Activated CD4-positive, alpha-beta T cell treated with anti-CD3 and anti-CD28 coated beads for 1 hour (primary cell): ENCODE measurements at places on chromosomes 7 and 10.

DNA sequence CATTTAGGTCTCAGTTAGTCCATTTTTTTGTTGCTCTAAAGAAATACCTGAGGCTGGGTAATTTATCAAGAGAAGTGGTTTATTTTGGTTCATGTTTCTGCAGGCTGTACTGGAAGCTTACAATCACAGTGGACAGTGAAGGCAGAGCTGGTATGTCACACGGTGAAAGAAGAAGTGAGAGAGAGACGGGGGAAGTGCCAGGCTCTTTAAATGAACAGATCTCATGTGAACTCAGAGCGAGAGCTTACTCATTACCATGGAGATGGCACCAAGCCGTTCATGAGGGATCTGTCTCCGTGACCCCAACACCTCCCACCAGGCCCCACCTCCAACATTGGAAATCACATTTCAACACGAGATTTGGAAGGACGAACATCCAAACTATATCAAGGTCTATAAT lies 18.9 kb upstream of the PNLIPRP3 start:
- no peak for DNase-seq

DNA sequence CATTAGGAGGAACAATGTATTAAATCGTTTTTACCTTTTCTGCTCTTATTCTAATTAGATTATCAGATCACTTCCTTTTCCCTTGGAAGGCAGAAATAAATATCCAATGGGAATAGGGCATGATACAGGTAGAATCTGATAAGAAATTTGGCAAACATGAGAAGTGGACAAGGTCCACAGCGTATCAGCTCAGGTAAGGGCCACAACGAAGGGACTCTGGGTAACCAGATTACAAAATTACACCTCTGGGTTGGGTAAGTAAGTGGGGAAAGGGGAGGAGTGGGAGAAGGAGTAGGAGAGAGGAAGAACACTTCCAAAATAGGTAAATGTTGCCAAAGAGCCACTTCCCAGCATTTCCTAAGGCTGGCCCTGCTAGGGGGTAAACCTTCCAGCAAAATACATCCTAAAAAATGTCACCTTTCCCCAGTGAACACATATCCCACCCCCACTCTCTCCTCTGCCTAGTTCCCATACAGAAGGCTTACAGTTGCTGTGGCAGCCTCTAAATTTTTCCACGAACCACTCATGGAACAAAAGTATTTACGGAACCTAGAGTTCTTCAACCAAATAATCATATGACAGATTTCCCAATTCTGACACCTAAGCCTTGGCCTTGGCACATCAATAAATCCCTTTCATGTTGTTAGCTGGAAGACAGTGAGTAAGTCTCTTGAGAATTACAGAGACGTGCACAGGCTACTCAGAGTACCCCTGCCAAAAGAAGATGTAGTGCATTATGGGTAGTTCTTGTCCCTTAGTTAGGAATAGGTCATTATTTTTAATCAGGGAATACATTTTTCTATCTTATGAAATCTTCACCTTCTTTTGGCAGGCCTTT lies 51.5 kb upstream of the DLX6 start:
- DNase-seq: no peak

DNA sequence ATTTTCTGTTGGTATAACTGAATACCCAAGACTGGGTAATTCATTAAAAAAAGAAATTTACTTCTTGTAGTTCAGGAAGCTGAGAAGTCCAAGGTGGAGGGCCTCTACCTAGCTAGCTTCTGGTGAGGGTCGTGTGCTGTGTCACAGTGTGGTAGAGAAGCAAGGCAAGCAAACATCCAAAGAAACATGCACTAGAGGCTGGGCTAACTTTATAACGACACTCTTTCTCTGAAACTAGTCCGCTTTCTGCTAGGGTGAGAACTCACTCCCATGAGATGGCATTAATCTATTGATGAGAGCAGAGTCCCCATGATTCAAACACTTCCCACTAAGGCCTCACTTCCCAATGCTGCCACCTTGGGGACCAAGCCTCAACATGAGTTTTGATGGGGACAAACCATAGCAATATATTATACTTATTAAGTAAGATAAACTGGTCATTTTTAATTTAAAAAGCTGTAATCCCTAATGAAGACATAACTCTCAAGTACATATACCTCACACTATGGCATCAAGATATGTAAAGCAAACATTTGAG lies 50.8 kb downstream of the PHYHIPL start:
- DNase-seq: no peak

DNA sequence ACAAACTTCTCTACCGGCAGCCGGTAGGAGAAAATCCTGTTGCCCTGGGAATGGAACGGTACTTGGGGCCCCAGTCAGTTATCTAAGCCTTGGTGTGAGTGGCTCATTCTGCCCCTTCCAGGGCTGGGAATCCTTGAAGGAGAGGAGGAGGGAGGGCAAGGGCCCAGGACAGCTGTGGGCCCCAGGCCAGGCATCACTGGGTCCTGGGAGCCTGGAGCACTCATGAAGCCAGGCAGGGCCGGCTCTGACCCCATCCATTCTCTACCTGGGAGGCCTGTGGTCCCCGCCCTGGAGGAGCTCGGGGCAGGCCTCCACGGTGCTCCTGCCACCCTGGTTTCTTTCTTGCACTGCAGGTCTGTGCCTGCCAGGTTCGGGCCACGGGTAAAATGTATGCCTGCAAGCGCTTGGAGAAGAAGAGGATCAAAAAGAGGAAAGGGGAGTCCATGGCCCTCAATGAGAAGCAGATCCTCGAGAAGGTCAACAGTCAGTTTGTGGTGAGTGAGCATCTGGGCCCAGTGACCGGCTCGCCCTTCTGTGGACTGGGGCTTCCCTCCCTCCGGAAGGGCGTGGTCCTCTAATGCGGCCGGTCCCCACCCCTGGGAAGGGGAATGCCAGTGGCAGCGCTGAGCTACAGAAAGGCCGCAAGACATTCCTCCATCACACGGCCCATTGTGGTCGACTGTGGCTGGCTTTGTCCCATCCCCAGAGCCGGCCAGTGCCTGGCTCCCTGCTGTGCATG lies 111.3 kb downstream of the RGS10 start:
- no peak for DNase-seq

DNA sequence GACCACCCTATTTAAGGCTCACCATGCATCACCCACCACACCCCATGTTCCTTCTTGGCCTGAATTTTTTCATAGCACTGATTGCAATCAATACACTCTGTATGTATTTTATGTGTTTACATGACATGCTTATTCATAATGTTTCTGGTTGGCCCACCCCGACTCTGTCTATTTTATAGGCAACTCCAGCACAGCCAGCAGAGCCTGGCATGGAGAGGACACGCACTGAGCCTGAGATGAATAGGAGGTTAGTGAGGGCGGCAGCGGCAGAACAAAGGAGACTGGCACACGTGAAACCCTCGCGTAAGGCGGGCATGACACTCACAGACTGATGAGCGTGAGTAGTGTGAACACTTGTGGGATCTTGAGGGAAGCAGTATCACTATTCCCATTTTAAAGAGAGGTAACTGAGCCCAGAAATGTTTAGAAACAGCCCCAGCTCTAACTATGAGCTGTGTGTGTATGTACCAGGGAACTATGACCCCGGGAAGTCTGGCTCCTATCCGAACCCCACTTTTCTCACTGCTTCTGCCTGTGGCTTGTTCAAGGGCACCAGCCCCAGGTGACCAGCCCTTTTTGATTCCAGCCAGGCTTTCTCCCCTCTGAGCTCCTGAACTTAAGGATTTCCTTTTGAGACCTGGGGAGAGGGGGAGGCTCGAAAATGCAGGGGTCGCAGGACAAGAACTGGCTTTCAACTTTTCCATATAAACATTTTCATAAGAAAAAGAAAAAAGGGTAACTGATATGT lies 113.3 kb downstream of the ARHGAP22 start:
- no peak for DNase-seq

- no peak for DNase-seq
Observed at GRCh38 chr7:44646921-44647636, 40.7 kb downstream of the OGDH start.

GRCh38 chr10:71635251-71635866 lies 84.2 kb downstream of the C10orf105 start:
- DNase-seq: no peak

- DNase-seq: no peak
Observed at GRCh38 chr10:116974456-116975005, 30.5 kb downstream of the SHTN1 start.

GRCh38 chr7:37973915-37974314 lies 53.5 kb downstream of the EPDR1 start:
- no peak for DNase-seq

DNA sequence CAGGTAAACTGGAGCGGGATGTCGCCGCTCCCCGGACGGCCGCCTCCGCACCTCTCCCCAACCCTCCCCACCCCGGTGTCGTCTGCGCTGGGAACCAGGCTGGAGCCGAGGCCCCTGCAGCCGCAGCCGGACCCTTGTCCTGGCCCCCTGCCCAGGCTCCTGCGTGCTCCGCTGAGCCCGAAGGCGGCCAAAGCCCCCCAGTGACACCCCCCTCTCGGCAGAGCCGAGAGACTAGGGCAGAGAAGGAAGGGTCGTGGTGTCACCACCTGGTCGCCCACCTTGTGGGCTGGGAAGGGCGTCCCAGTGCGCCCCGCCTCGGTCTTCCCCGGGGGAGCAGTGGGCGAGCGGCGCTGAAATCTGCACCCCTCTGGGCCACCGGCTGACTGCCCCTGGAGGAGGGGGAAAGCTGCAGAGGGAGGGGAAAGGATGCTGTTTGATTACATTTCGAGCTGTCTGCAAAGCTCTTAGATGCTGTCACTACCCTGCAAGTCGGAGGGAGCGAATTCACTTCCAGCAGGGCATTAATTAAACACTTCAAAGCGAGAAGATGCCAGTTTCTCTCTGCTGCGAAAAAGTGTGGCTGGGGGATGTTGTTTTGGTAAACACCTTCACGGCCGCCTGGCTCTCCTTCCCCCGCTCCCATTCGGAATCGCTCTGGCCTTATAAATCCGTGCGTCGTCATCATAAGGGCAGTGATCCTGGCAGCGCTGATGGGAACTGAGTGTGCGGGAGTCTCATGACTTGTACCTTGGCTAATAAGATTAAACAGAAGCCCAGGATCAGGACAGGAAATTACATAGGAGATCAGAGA lies 622 bp downstream of the DYNC1I1 start:
- no peak for DNase-seq

- no peak for DNase-seq
Observed at GRCh38 chr7:19051767-19052375, 65.6 kb downstream of the TWIST1 start.

DNA sequence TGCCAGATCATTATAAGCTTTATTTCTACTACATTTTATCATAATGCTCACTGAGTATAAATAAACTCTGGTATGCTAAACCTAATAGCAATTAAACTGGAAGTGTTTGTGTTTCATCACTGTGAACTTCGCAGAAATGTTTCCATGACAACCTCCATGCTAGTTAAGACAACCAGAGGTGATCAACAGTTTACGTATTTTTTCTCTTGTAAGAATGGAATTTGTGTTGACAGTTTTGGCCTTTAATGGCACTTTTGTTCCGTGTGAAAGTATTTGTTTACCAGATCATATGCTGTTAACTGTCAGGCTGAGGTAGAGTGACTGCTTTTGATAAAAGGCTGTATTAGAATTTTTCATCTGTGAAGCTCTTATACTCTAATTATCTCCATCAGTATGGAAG lies 212.1 kb upstream of the PPP1R3A start:
- no peak for DNase-seq

DNA sequence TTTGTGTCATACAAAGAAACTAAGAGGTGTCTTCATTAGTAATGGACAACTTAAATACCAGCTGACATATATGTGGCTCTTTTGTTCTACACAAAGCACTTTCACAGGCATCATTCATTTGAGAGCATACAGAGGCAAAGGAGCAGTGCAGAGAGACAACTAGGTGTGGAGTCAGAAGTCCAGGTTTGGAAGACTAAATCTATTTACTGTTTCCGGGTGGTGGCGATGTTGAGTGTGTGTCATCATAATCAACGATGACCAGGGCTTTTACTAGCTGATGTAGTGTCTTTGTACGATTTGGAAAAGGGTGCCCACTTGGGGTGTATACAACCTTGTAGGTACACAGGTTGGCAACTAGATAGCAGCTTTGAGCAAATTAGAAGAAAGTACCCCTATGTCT lies 195.5 kb upstream of the CCDC6 start:
- no peak for DNase-seq

DNA sequence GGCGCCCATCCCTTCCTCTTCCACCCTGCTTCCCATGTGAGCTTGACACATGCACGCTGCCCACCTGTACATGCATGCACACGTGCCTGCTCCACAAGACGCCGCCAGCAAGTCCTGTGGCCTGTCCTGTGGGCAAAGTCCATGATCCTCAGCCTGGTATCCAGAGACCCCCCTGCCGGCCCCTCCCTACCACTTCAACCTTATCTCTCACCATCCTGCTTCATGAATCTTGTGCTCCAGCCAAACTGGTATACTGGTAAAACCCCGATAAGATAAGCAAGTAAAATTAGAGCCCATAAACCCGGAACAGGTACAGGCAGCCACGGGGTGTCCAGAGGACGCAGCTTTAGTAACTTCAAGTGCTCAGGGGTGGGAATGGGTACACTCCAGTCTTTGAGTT lies 11.8 kb upstream of the TBXAS1 start:
- no peak for DNase-seq

- no peak for DNase-seq
Observed at GRCh38 chr7:103622274-103622673, 176.3 kb upstream of the SLC26A5 start.
